Uterus (tissue), 4 donors: ENCODE measurements at places on chromosomes 1 and 21.

DNA sequence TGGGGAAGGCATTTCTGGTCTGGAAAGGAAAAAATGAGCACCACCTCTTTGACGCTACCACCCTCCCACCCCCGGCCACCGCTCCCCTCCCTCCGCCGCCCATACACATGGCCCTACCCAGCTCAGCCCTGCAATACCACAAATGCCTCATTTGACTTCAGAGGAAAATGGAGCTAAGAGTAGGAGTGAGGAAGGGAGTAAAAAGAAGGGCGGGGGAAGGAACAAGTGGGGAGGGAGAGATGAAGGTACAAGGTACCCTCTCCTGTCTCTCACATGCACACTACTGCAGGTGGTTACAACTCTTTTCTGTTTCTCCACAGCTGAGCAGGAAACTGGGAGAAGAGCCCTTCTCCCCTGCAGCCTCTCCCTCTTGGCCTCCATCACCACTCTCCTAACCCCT is 7.1 kb downstream of the SYT2 start:
- H3K36me3 ChIP-seq, result no peaks in the 10 kb centered on the region
- no peaks in the 10 kb centered on the region for H3K4me1 ChIP-seq
- no peaks in the 10 kb centered on the region for H3K27me3 ChIP-seq
- DNase-seq, result no peak

DNA sequence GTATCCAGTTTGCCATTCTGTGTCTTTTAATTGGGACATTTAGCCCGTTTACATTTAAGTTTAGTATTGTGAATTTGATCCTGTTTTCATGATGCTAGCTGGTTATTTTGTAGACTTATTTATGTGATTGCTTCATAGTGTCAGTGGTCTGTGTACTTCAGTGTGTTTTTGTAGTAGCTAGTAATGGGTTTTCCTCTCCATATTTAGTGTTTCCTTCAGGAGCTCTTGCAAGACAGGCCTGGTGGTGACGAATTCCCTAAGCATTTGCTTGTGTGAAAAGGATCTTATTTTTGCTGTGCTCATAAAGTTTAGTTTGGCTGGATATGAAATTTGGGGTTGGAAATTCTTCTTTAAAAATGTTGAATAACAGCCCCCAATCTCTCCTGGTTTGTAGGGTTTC is 69.2 kb upstream of the PDC start:
- H3K4me3 ChIP-seq, result no peak overlapping the region
- no peaks in the 10 kb centered on the region for H3K4me1 ChIP-seq
- H3K27ac ChIP-seq, result no peak overlapping the region
- H3K27me3 ChIP-seq, result no peaks in the 10 kb centered on the region
- H3K36me3 ChIP-seq, result no peaks in the 10 kb centered on the region

- no peaks in the 10 kb centered on the region for H3K4me1 ChIP-seq
- H3K4me3 ChIP-seq, result no peak overlapping the region
- H3K36me3 ChIP-seq, result no peaks in the 10 kb centered on the region
- H3K27me3 ChIP-seq, result no peaks in the 10 kb centered on the region
- H3K27ac ChIP-seq, result no peak overlapping the region
Measured at GRCh38 chr1:232249339-232249738, 380.6 kb downstream of the SIPA1L2 start.

- H3K36me3 ChIP-seq, result no peaks in the 10 kb centered on the region
- no peak for DNase-seq
- H3K27me3 ChIP-seq, result no peaks in the 10 kb centered on the region
- H3K4me1 ChIP-seq, result no peaks in the 10 kb centered on the region
- H3K4me3 ChIP-seq, result no peak overlapping the region
- no peak overlapping the region for H3K27ac ChIP-seq
Measured at GRCh38 chr1:193574913-193575312, 388.5 kb upstream of the B3GALT2 start.

DNA sequence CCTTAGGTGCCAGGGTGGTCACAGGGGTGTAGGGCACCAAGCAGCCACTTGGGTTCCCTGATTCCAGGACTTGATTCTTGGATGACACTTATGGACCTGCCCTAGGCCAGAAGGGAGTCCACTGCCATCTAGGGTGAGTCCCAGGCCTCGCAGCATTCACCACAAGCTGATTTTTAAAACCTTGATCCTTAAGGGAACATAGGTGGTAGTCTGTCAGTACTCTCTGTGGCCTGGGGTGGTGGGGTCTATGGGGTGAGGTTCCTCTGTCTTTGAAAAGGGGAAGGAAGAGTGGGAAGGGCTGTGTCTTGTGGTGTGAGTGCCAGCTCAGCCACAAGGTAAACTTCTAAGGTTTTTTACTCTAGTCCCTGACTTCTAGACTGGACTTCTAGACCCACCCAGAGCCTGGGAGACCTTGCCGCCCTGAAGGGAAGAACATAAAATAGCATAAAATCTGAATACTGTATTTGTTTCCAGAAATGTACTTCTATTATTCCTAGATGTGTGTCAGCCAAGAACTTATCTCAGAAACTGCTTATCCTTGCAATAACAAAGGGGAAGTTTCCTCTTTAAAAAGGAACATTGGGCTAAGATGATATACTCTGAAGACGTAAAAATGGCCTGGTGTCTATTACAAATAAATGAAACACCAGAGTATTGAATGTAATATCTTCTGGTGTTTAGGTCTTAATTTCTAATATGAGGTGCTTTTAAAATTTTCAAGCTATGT is 757.3 kb downstream of the LTN1 start:
- H3K4me1 ChIP-seq, result no peaks in the 10 kb centered on the region
- no peak overlapping the region for H3K4me3 ChIP-seq
- no peaks in the 10 kb centered on the region for H3K27me3 ChIP-seq

- H3K36me3 ChIP-seq, result no peaks in the 10 kb centered on the region
- H3K27ac ChIP-seq, result no peak within 1 kb of the TSS
- H3K27me3 ChIP-seq, result no peaks in the 10 kb centered on the region
- DNase-seq, result no peak
- H3K4me3 ChIP-seq, result no peak within 1 kb of the TSS
Measured at GRCh38 chr1:158461534-158461933, at the start of gene OR10K1. TSS of gene OR10K1 (plus strand) at chr1:158461834. CDS start at chr1:158465562, 3,728 bp downstream.

DNA sequence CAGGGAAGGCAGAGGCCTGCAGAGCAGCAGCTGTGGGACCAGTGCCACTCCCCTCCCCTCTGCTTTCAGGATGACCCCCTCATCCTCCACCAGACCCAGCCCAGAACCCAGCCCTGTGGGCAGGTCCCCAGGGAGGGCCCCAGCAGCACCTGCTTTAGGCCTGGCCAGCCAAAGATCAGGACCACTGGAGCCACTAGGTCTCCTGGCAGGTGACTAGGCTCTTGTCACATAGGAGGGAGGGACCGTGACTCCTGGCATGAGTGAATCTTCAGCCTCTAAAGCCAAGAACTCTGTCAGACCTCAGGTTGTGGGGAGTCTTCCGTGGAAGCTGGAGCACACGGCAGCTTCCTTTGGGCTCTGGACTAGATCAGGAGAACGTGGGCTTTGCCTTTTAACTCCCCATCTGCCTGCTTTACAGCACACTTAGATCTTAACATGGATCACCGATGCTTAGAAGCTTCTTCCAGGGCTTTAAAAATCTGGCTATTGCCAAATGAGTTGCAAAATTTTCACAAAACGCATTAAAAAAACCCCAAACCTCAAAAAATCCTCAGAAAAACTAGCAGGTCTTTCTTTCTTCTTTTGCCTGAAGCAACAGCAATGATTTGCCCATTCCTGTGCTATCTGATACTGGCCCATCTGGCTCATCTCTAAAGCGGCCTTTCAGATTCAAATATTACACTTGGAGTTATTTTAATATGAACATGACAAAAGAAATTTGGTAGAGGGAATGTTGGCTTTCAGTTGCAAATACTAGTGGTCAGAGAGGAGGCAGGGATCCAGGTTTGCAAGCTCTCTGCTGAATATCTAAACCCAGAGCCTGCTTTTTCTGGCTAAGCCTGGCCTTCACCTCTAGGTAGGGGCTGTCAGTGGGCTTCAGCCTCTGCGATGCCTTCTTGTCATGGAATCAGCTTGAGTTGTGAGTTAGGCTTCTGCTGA is 235.2 kb downstream of the SDCCAG8 start:
- DNase-seq, result no peak
- no peaks in the 10 kb centered on the region for H3K4me1 ChIP-seq
- H3K36me3 ChIP-seq, result no peaks in the 10 kb centered on the region
- H3K27me3 ChIP-seq, result no peaks in the 10 kb centered on the region
- no peak overlapping the region for H3K4me3 ChIP-seq

GRCh38 chr21:15249285-15249993 is 184.6 kb upstream of the NRIP1 start:
- no peak overlapping the region for H3K4me3 ChIP-seq
- H3K36me3 ChIP-seq, result no peaks in the 10 kb centered on the region
- no peak for DNase-seq

DNA sequence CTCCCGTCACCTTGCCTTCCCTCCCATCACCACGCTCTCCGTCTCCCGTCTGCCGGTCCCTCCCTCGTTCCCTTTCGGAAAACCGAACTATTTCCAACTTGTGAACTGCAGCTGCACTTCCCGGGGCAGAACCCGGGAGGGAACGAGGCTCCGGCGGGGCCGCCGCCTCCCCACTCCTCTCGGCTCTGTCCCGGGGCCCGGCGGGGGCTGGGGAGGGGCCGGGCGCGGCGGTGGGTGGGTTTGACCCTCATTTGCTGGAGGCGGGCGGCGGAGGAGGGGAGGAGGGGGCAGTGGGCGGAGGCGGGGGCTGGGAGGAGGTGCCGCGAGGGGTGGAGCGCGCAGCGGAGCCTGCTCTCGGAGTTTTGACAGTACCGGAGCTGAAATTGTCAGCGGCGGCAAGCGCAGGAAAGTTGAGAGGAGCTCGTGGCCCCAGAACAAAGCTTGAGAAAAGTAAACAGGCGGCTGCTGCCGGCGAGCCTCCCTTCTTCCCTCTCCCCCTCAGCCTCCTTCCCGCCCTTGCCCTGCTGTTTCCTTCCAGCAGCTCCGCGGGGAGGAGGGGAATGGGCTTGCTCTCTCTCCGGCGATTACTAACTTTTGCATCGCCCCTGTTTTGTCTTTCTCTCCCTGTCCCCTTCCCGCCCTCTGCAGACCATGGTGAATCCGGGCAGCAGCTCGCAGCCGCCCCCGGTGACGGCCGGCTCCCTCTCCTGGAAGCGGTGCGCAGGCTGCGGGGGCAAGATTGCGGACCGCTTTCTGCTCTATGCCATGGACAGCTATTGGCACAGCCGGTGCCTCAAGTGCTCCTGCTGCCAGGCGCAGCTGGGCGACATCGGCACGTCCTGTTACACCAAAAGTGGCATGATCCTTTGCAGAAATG is 2.9 kb downstream of the LMO4 start:
- peak overlapping the region; percentile 60 for H3K4me3 ChIP-seq
- H3K27ac ChIP-seq, result peak overlapping the region; percentile 98
- DNase-seq, result peak; percentile 76
- H3K4me1 ChIP-seq, result peaks cover 9% of the 10 kb centered on the region

GRCh38 chr21:38134084-38134873 is 122.5 kb upstream of the KCNJ15 start:
- no peaks in the 10 kb centered on the region for H3K4me1 ChIP-seq
- no peak overlapping the region for H3K4me3 ChIP-seq
- no peaks in the 10 kb centered on the region for H3K27me3 ChIP-seq
- no peaks in the 10 kb centered on the region for H3K36me3 ChIP-seq
- DNase-seq, result no peak
- H3K27ac ChIP-seq, result no peak overlapping the region

- H3K4me3 ChIP-seq, result no peak overlapping the region
- H3K27ac ChIP-seq, result no peak overlapping the region
- no peak for DNase-seq
- no peaks in the 10 kb centered on the region for H3K4me1 ChIP-seq
Measured at GRCh38 chr1:230130172-230130944, 63.3 kb downstream of the GALNT2 start.

DNA sequence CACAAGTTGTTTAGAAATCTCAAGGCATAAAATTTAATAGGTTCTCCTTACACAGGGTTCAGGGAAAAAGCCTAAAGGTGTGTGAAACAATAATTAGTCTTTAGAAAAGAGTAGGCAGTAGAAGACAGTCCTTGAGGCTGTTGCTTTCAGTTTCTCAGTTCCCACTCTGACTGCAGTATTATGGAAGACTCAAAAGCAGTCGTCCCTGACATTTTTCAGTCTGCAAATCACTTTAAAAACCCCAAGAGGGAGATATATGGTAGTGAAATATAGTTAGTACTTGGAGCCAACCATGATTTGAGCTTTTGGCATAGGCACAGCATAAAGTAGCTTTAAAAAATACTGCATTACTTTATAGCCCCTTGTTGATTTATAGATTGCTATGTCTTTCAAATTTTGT is 299.7 kb downstream of the OLFM3 start:
- H3K4me1 ChIP-seq, result no peaks in the 10 kb centered on the region
- H3K27me3 ChIP-seq, result no peaks in the 10 kb centered on the region

DNA sequence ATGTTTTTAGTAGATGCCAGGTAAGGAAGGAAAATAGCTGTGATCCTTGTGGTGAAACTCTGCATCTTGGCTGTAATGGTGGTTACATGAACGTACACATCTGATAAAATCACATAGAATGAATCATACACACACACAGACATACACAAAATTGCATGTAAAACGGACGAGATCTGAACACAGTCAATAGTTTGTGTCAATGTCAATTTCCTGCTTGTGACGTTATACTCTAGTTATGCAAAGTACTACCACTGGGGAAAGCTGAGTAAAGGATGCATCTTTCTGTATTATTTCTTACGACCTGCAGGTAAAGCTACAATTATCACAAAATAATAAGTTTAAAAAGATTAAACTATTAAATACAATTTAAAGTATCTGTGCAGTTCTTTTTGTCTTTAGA is 493.7 kb upstream of the ZP4 start:
- no peak for DNase-seq
- H3K27ac ChIP-seq, result no peak overlapping the region
- no peaks in the 10 kb centered on the region for H3K4me1 ChIP-seq
- no peaks in the 10 kb centered on the region for H3K27me3 ChIP-seq
- H3K36me3 ChIP-seq, result no peaks in the 10 kb centered on the region
- no peak overlapping the region for H3K4me3 ChIP-seq

DNA sequence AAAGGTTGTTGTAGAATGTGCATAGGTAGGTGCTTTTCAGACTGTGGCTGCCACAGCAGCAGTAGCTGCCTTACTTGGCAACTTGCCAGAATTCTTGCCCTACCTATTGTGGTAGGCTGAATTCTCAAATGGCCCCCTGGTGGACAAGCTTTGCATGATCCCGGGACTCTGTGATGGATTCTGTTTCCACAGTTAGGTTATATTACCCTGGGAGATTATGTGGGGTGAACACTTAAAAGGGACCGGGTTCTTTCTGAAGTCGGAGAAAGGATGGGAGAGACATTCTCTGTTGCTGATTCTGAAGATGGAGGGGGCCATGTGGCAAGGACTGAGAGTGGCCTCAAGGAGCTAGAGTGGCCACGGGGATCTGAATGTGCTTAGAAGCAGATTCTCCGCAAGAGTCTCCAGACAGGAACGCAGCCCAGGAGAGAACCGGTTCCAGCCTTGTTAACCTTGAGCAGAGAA is 32.1 kb upstream of the KCNE1 start:
- no peak overlapping the region for H3K4me3 ChIP-seq
- peaks cover 4% of the 10 kb centered on the region for H3K4me1 ChIP-seq
- peak; percentile 30 for DNase-seq
- H3K27me3 ChIP-seq, result no peaks in the 10 kb centered on the region
- H3K36me3 ChIP-seq, result no peaks in the 10 kb centered on the region

- DNase-seq, result no peak
- H3K27me3 ChIP-seq, result no peaks in the 10 kb centered on the region
- no peaks in the 10 kb centered on the region for H3K36me3 ChIP-seq
- no peaks in the 10 kb centered on the region for H3K4me1 ChIP-seq
Measured at GRCh38 chr1:64857347-64857746, 109.0 kb downstream of the JAK1 start.
